ENCODE measurements at places on chromosomes 1 and 21.

GRCh38 chr1:231893400-231894102 is 267.0 kb downstream of the DISC1 start:
- DNase-seq: no peak

DNA sequence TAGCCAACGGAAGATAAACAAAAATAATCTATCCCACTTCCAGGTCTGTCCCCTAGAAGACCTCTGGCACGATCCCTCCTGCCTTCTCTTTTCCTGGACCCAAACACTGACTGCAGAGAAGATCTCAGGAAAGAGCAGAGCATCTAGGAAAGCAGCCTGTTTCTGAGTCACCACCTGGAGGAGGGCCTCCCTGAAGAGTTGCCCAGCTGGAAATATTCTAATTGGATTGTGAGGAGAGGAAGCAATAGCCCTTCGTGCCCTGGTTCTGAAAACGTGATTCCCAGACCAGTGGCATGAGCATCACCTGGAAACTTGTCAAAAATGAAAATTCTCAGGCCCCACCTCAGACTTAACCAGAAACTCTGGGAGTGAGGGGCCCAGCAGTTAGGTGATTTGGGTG is 411.1 kb downstream of the SETD4 start:
- no peak for DNase-seq

- no peak for DNase-seq
These were observed at the start of gene CSF3R for GRCh38 chr1:36482724-36483388. TSS of gene CSF3R (minus strand) at chr1:36482913. CDS start at chr1:36479496, 3,417 bp downstream.

GRCh38 chr1:159669338-159669737 is 45.1 kb downstream of the CRP start:
- no peak for DNase-seq

DNA sequence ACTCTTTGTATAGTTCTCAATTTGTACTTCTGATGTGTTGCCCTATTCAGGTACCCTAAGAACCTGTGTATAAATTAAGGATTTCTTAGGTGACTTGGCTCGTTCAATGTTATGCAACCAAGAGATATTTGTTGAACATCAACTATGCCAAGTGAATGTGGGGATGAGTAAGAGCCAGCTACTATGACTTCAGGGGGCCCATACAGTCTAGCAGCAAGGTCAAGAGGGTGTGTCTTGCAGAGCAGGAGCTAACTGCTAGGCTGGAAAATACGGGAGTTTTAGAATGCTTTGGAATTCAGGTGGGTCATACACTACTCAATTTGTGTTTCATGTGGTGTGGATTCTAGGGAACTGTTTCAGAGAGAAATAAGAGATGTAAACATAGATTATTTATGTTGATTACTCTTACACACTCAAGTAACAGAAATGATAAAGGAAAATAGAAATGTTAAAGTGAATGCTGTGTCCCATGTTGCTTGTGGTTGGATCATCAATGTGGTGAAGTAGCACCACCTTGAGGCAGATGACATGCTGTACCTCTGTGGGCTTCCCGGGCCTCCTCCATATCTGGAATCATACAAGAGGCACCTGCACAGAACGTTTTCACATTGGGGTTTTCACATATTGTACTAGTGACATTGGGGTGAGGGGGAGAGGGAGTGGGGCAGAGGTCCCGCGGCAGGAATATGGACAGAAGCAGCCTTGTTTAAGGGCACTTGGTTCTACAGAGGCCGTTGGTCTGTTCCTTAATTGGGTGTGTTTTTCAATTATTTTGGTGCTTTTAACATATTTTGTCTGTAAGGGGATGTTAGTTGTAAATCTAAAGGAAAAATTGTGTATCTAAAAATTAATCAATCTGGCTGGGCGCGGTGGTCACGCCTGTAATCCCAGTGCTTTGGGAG is 12.4 kb downstream of the ARPC5 start:
- peak; percentile 61 for DNase-seq

DNA sequence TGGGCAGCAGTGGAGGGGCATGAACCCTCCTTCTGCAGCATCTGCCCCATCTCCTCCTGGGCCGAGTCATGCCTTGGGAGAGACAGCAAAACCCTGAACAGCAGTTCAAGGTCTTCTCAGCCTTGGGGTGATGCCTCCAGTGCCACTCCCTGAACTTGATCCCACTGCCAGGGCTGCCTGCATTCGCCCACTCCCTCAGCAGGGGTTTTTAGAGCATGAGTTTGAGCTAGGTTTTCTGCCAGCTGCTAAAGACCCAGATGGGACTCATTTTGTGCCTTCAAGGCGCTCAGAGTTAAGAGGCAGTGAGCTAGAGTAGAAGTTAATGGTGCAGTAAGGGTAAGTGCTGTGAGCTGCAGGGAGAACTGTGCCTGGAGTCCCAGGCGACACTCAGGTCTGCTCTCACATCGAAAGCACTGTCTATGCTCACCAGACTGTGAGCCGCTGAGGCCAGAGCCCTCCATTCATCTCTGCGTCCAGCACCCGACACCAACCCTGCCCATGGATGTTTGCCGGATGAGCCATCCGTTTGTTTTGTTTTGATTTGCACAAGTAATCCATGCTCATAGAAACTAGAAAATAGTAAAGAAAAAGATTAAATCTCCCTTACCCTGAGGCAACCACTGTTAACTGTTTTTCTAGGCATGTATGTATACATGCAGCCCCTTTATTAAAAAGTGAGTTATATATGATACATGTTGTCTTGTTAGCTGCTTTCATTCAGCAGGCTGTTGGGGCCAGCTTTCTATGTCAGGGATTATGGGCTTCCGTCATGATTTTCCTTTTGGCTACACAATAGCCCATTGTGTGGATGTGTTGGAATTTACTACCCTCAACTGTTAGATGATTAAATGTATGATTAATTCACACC is 67.8 kb downstream of the VPS26C start:
- peak; percentile 77 for DNase-seq

- DNase-seq: no peak
These were observed 14.0 kb downstream of the RSPO1 start for GRCh38 chr1:37620707-37621106.

DNA sequence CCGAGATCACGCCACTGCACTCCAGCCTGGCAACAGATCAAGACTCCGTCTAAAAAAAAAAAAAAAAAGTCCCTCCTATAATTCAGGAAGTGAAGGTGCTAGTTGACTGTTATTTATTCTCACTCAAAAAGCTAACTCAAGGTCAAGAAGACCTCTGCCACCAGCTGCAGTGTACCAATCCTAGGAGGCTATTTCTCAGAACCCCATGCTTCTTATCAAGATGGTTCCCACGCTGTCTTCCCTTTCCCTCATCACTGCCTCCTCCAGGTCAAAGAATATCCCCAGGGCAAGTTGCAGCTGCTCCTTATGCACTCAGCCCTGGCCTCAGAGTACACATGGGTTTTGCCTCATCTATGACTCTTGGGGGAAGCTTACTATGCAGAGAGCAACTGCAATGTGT is 53.6 kb downstream of the RERE start:
- DNase-seq: no peak

- DNase-seq: no peak
These were observed 145.4 kb upstream of the KCTD3 start for GRCh38 chr1:215421744-215422143.

DNA sequence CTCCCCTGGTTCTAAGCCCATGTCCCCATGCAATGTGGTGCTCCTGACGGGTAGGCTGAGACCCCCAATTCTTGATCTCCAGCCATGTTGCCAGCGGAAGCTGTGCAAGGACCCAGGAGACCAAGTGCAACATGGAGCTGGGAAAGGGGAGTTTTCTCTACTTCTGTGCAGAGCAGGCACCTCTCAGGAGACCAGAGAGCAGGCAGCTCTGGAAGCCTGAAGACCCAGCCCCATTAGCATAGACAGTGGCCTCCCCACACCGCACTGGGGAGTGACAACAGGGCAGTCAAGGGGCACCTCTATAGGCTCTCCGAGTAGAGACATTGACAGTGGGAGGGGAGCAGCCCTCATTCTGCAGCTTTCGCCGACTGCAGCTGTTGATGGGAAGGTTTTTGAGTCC is 410.2 kb downstream of the MATN1 start:
- no peak for DNase-seq

DNA sequence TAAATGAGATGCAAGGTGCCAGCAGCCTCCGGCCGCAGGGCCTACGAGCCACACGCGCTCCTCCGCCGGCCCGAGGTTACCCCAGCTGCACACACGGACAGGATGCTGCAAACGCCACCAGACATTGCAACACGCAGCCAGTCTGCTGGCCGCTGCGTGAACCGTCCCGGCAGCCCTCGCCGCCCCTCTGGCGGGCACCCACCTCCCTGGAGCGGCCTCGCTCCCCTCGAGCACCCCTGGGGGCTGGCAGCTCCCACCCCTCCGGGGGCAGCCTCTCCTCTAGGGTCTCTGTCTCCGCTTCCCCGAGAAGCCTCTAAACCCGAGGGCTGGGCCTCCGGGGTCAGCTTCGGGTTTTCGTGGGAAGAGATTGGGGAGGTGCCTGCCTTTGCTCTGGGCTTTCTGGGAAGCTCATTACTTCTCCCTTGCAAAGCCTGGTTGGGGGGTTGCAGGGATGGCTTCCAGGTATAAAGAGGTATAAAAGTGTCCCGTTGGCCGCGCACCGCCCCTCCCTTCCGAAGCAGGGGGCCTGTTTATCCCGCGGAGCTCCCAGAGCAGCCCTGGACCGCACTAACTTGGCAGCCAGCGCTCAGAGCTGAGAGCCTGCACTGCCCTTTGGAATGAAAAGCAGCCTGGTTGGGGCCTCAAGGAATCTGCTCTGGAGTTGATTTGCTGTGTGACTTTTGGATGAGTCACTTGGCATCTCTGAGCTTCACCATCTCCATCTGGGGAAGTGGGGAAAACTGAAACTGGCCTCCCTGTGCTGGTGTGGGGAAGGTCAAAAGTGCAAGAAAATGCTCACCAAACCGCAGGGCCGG is 21.8 kb downstream of the DHRS3 start:
- DNase-seq: peak; percentile 92

GRCh38 chr1:36857754-36858153 is 176.6 kb downstream of the GRIK3 start:
- DNase-seq: no peak

All from kidney (tissue), 22 donors.